ENCODE measurements at places on chromosomes 2 and 18.

GRCh38 chr18:36931106-36931505 lies 102.2 kb downstream of the KIAA1328 start:
- no peak for DNase-seq

GRCh38 chr2:158805255-158805654 lies 10.1 kb downstream of the DAPL1 start:
- no peak for DNase-seq

DNA sequence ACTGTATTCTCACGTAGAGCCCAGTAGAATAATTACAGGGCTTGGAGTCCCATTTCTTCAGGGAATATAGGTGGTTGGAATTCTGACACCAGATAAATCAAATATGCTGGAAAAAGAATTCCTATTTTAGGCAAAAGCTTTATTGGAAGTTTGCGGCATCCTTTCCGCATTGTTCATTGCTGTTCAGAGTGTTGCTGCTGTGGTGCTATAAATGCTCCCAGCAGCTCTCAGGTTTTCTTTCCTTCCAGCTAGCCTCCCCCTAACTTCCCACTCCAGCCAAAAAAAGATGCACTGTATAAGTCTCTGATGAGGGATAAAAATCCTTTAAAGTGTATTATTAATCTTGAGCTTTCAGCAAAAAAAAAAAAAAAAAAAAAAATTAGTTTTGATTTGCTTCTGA lies 25.5 kb upstream of the POLR1B start:
- no peak for DNase-seq

GRCh38 chr2:73238149-73238548 lies 4.0 kb downstream of the CCT7 start:
- no peak for DNase-seq

DNA sequence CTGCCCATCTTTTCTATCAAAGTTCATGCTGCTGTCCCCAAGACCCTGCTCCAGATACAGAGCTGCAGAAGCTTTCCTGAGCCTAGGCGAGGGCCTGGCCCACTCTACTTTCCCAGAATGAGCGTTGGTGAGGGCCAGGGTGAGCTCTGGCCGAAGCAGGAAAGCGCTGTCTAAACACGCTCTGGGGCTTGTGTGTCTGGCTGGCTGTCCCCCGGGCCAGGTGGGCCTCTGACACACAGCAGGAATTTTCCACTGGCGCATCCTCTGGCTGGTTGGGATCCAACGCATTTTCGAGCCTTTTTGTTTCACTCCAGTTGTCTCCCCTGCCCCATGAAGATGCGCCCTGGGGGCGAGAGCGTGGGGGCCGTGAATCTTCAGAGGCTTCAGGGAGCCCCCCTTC lies 17.8 kb upstream of the KCNK3 start:
- DNase-seq, result no peak

- DNase-seq, result no peak
These were observed 864 bp upstream of the MYL12A start for GRCh38 chr18:3246635-3247239.

- DNase-seq, result no peak
These were observed 1.1 kb upstream of the HIBCH start for GRCh38 chr2:190320696-190321095.
